Fibroblast of skin of right quadriceps (primary cell): ENCODE measurements at places on chromosomes 11 and 22.

DNA sequence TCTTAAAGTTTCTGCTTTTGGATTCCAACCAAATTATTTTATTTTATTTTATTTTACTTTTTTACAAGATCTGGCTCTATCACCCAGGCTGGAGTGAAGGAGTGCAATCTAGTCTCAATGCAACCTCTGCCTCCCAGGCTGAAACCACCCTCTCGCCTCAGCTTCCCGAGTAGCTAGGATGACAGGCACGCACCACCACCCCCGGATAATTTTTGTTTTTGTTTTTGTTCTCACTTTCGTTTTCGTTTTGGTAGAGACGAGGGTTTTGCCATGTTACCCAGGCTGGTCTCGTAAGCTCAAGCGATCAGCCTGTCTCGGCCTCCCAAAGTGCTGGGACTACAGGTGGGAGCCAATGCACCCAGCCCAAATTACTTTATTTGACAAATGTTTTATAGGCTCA is 219.8 kb downstream of the ETS1 start:
- DNase-seq: no peak

- DNase-seq: no peak
Measured at GRCh38 chr11:20238712-20239111, 78.4 kb upstream of the DBX1 start.

DNA sequence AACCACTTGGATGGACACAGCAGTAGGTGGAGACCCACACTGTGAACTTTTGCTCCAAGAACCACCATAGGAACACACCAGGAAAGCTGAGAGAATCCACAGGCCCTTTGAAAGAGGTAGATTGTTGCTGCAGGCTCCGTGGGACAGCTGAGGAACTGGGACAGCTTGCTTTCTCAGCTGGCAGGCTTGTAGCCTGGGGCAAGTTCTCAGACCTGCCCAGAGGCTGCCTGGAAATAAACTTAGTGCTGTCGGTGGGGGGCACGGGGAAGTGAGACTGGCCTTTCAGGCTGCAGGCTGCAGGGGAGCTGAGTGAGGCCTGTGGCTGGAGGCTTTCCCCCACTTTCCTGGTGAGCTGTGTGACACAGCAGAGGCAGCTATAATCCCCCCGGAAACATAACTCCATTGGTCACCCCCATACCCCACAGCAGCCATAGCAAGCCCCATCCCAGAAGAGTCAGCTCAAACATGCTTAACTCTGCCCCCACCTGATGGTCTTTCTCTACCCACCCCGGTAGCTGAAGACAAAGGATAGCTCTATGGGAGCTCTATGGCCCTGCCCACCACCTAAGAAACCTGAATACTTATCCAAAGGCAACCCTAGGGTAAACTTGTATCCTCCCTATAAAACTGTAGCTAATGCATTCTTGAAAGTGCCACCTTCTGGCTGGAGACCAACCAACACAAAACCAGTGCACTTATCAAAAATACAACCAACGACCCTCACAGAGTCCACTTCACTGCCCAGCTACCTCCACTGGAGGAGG is 21.4 kb upstream of the ACRV1 start:
- DNase-seq: no peak

DNA sequence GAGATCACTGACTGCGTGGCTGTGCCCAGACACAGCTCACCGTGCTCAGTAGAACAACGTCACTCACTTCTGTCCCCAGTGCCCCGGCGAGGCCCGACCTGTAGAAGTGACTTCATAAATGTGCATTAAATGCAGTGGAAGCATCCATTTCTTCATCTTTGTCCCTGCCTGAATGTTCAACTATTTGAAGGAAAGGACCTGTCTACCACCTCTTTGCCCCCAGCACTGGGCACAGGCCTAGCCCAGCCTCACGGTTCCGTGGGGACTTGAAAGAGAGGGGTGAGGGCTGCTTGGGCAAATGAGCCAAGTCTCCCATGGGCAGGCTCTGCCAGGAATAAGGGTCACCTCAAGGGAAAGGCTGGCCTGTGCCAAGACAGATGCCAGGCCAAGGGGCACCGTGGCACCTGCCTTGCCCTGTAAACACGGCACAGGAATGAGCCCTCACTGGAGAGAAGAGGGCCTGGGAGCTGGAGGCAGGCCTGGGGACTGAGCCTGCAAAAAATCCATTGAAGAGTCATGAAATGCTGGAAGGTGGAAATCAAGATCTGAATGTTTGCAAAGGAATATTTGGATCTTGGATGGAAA is 845.3 kb downstream of the BRD1 start:
- no peak for DNase-seq

- DNase-seq: peak; percentile 89
Measured at GRCh38 chr11:12157241-12157661, 46.9 kb downstream of the MICAL2 start.

DNA sequence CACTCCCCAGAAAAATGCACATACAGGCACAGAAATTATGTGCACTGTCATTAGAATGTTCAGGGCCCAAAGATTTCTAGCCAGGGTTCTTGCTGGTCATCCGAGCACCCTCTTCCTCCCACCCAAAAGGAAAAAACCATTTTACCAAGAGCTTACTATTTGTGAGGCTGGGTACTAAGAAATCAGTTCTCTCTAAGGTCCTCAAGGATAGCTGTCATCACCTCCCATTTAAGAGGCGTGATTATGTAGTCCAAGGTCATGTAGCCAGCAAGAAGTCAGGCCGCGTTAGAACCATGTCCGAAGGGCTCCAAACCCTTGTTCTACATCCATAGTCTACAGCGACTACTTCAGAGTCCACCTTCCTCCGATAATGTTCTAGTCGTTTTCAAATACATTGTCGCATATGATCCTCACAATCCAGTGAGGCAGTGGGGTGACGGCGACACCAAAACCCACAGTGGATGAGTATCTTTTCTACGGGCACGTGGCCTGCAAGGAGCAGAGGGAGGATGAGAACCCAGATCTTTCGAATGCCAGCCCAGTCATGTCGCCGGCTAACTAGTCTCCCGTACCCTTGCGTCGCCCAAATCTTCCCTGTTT is 634 bp downstream of the TIMM8B start:
- peak; percentile 10 for DNase-seq

DNA sequence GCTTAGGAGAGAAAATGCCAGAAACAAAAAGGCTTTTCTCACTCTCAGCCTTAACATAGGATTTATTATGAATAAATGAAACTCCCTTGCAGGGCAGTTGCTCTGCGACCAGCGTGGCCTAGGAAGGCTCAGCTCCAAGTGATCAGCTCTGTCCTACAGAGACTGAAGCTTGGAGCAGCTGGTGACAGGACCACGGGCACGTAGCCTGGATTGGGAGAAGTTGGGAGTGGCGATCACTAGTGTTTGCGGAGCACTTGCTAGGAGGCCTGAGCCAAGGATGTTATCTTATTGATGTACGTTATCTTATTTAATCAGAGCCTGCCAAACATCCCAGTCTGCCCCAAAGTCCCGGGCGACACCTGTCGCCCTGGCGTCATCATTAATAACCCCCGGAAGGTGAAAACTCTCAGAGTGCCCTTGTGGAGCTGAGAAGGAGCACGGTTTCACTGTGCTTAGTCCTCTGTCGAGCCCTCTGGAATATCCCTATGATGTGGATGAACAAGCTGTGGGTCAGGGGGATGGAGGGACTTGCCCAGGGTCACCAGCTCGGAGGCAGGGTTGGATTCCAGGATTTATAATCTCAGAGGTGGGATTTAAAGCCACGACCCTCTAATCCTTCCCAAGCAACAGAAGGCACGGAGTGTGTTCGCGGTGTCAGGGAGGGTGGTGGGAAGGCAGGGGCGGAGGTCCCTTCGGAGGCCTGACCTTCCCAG is 40.8 kb upstream of the SMIM38 start:
- DNase-seq: no peak

DNA sequence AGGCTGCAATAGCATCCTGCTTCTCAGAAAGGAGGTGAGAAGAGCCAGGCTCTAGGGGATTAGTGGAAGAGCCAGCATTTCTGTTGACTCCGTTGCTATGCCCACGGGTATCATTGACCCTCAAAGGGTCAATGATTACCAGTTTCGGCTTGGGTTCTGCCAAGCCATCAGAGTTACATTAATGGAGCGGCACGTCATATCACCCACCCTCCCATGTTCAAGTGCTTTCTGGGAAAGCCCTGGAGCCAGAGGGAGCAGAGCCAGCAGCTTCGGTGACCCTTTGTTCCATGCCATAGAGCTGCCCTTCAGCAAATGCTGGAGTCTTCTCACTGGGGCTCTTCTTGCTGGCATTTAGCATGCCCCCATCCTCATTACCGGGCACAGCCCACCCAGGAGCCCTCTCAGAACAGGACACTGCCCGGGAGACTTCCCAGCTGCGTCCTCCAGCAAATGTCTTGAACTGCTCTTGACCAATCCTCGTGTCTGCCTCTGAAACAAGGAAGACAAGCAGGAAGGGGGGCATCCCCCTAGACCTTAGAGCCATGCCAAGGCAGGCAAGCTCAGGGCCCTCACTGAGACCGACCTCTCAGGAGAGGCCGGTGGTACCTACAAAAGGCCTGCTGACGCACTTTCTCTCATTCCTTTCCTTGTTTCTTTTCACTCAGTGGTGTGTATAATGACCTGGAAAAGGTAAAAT is 14.6 kb downstream of the KCNJ1 start:
- DNase-seq: no peak

DNA sequence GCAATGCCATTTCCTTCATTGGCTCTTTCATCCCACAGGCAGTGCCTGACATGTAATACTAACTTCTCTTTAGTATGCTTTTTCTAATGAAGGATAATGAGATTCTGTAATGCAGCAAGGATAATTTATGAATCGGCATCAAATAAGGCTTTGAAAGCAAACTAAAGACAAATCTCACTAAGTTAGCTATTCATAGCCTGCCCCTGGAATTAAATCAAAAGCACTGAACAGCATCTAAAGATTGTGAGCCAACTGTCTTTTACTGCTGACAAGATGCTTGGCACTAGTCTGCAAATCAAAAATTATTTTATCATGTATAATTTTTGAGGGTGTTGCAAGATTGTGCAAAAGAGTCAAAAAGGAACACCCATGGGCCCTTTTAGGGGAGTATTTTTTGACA is 265.0 kb downstream of the CASP12 start:
- no peak for DNase-seq

- no peak for DNase-seq
Measured at GRCh38 chr22:22018825-22019658, 36.5 kb upstream of the TOP3B start.

DNA sequence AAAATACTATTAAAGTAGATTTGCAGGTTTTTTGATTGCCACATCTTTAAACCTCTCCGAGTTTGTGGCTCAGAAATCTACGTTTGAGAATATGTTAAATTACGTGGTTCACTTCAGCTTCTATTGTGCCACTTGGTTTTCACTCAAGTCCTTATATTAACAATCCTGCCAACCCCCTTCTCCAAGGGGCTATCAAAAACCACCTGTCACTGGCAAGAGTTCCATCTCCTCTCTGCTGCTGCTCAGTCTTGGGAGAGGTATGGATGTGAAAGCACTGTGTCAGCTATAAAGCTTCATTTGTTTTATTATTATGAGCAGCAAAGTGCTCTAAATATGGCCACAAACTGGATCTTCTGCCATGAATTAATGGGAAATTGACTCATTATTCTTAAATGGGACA is 197.5 kb upstream of the NARS2 start:
- DNase-seq: no peak

GRCh38 chr22:40414838-40415505 is 44.6 kb downstream of the SGSM3 start:
- DNase-seq: no peak

- peak; percentile 51 for DNase-seq
Measured at GRCh38 chr11:94638301-94638901, 71.2 kb downstream of the PIWIL4 start.

GRCh38 chr11:48101044-48101733 is 115.4 kb upstream of the OR4B1 start:
- no peak for DNase-seq
